Activated CD8-positive, alpha-beta memory T cell treated with anti-CD3 and anti-CD28 coated beads for 1 hour (primary cell): ENCODE measurements at places on chromosomes 4 and X.

- DNase-seq, result no peak
Measured at GRCh38 chrX:25878806-25879205, 259.3 kb upstream of the MAGEB18 start.

DNA sequence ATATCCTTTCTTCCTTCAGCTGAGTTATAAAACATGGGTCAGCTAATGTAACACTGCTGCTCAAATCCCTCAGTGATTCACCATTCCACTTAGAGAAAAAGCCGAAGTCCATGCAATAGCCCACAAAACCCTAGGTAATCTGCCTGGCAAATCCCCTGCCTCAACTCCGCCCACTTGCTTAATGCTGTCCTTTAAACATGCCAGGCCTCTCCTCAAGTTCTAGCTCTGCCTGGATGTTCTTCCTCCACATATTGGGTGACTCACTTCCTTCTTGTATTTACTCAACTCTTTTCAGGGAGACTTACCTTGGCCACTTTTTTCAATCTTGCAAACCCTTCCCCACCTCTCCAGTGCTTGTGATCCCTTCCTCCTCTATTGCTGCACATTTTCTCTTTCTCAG is 89.8 kb downstream of the EMCN start:
- DNase-seq, result no peak

DNA sequence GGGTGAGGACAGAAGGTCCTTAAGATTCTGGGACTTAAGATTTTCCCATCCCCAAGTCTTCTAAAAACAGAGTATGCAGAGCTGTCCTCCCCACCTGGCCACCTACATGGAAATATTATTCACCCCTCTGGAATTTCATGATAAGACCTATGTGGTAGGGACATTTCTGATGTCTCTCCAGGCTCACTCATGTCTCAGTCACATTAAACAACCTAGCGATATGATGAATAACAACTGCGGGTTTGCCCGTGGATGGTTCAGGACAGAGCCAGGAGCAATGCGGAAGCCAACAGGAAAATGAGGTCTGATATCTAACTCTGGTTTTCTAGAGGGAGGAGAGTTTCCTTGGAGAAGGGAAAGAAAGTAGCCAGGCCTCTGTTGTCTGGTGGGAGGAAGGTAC is 47.4 kb downstream of the TEX13A start:
- DNase-seq, result no peak

GRCh38 chrX:154981116-154981411 is 41.5 kb downstream of the F8 start:
- no peak for DNase-seq

DNA sequence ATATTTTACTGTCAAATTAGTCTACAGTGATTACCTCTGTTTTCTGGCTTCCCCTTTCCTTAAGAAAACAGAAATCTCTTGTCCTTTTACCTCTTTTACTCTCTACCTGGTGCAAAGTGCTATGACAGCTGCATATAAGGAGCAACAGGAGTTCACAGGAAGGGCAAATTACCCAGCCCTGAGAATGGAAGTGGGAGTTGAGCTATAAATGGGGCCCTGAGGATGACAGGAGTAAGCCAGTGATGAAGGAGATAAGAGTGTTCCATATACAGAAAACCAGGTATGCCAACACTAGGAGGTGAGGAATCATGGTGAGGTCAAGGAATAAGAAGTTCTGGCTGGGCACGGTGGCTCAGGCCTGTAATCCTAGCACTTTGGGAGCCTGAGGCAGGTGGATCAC is 4.5 kb upstream of the HSD17B13 start:
- no peak for DNase-seq

GRCh38 chr4:38100474-38101255 is 140.5 kb downstream of the PTTG2 start:
- no peak for DNase-seq

GRCh38 chr4:55499495-55499894 is 47.2 kb downstream of the CLOCK start:
- no peak for DNase-seq

DNA sequence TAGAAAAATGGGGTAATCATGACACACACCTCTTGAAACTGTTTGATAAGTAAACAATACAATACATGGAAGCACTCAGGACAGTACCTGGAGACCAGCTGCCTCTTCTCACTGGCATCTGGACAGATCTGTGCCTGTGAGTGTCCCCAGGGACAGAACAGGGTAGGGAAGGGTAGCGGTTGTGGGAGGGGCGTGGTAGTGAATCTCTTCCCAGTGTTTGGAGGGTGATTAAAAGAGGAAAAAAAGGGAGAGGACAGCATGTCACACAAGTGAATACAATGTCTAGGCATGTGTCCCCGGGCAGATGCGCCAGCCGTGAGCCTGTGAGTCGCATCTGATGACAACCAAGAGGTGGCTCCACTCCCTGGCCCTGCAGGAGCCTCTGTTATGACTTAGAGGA is 138.8 kb upstream of the MSX1 start:
- DNase-seq, result no peak

GRCh38 chrX:110415440-110416170 is 57.0 kb downstream of the RTL9 start:
- DNase-seq, result no peak

GRCh38 chr4:99395595-99396364 is 39.4 kb downstream of the ADH7 start:
- no peak for DNase-seq

DNA sequence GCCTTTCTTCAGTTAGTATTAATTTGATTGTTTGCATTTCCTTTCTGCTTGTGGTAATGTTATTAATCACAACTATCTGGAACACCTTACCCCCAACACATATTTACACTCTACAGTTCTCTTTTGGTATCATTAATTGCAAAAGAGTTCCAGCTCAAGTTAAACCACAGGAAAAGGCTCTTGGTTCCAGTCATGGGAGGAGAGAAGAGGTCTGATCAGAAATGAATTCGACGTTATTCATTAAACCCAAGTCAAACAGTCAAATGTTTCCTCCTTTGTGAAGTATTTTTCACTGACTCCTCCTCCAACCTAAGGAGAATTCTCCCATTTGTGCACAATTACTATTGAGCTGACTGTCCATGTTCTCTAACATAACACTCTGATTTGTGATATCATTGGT is 91.4 kb downstream of the SLC39A8 start:
- DNase-seq, result no peak

DNA sequence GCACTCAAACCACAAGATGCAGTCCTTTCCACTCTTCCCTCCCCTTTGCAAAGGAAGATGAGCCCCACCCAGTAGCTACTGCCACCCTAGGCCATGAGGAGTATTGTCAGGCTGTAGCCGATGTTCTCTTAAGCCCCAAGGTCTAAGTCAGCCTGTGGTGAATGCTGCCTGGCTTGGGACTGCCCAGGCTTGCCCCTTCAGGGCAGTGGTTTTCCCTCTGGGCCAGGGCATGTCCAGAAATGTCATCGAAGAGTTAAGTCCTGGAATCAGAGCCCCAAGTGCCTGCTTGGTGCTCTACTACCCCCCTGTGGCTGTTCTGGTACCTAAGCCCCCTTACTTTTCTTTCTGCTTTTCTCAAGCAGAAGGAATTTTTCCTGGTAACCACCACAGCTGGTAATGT is 11.8 kb upstream of the PGK1 start:
- DNase-seq, result no peak

GRCh38 chr4:9685692-9686091 is 95.7 kb upstream of the DRD5 start:
- DNase-seq, result no peak

- DNase-seq, result no peak
Measured at GRCh38 chrX:9677098-9677739, 88.4 kb downstream of the GPR143 start.

GRCh38 chr4:183618681-183619080 is 40.3 kb downstream of the RWDD4 start:
- DNase-seq, result no peak

- DNase-seq, result no peak
Measured at GRCh38 chrX:84168095-84168494, 19.9 kb downstream of the RPS6KA6 start.

DNA sequence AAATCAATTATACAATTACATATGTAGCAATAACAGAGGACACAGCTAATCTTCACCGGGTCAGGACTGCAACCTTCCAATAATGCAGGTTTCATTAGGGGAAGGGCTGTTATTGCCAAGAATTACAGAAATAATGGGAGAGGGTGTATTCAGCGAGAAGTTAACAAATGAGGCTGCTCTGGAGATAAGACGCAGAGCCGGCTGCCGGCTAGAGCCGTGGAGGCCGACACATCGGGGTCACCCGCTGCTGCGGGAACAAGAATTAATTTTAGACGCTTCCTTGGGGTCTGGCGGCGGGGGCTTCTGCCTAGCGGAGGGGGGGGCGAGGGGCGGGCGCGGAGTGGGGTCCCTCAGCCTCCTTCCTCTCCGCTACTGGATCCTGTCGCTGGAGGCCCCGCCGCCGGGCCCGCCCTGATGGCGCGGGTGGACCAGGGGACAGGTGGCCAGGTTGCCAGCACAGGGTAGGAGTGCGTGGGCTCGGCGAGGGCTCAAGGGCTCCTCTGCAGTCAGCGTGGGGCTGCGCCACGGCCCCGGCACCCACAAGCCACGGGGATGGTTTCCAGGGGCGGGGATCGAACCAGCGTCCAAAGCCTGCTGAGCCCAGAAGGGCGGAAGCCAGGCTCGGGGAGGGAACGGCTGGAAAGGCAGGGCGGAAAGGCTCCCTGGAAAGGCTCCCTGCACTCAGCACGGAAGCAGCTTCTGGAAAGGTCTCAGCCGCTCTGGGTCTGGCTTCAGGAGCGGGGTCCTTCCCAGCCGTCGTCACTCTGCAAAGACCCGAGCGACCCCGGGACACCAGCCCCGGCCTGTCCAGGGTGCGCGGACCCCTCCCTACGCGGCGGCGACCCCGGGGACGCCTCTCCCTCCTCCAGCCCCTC is 113.8 kb upstream of the NKX1-1 start:
- no peak for DNase-seq

DNA sequence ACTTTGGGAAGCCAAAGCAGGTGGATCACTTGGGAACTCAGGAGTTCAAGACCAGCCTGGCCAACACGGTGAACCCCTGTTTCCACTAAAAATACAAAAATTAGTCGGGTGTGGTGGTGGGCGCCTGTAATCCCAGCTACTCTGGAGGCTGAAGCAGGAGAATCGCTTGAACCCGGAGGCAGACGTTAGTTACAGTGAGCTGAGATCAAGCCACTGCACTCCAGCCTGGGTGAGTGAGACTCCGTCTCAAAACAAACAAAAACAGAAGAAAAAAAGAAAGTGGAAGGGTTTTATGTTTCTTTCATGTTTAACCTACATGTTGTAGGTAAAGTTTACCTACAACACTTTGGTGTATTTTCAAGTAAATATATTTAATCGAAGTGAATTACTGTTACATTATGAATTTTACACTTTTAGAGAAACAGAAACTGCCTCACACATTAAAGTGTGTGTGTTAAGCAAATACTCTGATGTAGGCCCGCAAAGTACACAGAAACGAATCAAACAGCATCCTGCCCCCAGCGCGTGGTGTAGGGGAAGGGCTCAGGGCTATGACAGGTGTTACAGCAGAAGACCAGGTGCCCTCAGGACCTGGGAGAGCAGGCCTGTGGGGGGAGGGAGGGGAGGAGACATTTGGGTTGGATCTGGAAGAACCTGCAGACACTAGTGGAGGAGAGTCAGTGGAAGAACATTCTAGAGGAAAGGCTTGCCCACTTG is 39.0 kb downstream of the PTTG2 start:
- no peak for DNase-seq

DNA sequence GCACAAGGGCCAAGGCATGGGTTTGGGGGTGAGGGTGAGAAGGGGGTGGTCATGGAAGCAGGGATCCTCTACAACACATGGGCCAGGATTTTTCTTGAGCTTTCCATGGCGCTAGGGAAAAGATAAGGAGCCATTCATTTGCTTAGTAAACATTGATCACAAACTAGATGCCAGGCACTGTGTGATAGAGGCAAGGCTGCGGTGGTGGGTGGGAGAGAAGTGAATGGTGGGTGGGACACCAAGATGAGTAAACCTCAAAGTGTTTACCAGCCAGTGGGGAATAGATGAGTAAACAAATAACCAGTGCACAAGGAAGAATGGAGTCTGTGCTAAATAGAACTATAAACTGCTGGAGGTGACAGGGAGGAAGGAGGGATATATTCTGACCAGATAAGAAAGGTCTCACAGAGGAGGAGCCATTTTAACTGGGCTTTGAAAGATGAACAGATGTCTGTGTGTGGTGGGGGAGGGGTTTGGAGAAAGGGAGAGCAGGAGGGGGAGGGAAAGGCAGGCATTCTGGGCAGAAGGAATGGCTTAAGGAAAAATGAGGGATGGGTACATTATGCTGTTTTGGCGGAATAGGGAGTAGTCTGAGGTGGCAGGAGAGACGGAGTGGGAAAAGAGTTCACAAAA is 48.0 kb upstream of the LAS1L start:
- no peak for DNase-seq

DNA sequence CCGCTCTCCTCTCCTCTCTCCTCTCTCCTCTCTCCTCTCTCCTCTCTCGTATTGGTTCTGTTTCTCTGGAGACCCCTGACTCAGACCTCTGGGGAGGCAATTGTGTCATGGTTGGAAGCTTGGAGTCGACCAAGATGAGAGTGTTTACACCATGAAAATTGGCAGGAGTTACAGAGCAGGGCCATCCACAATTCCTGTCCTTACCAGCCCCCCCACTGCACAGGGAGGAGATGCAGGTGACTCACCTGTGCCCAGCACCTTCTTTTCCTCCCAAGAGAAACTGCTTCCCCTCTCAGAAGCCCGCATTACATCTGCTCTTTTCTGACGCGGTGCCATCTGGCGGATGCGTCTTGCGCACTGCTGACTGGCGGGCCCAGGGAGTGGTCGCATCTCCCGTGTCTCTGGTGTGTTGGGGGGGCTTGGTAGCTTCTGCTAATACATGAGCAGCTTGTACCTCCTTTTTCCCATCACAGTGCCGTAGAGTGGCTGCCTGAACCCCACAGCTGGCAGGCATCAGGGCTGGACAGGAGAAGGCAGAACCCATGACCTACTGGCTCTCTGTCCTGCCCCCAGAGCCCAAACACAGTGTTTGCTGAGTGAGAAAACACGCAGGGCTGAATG is 31.4 kb upstream of the GPR78 start:
- DNase-seq, result no peak

DNA sequence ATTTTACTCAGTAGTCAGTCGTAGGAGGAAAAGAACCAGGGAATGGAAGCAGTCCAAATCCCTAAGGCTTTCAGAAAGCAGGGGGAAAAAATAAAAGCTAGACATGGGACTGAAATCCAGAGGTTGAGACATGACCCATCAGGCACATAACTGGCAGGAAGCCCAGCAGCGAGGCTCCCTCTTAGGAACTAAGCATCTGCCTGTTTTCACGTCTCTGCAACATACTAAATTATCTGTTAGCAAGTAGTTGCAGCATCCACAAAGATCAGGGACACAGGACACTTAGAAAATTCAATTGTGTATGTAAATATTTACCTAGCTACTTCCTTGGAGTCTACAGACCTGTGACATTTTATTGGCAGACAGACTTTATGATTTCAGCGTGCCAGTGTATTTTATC is 118.0 kb upstream of the EDNRA start:
- no peak for DNase-seq

- no peak for DNase-seq
Measured at GRCh38 chr4:90064196-90064595, 63.0 kb upstream of the CCSER1 start.

DNA sequence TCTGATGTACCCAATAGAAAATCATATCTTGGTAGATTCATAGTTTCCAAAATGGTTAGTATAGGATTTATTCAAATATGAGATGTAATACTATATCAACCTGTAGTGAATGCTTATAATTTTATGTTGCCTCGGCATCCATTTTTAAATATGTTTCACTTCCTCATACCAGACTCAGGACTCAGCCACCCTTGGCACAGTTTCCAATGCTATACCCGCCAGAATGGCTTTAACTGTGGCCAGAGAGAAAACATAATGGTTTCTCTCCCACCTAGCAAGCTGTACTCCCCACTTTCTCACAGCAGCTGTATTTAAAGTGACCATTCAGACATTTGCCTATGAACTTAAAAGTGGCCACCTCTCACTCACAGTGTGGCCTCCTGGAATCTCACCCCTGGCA is 466.6 kb upstream of the PABPC4L start:
- DNase-seq, result no peak
